Stimulated activated CD8-positive, alpha-beta memory T cell treated with anti-CD3 and anti-CD28 coated beads, Interleukin-4, amount 100 ng/mL, for 1 hour (primary cell): ENCODE measurements at places on chromosomes 3 and 15.

DNA sequence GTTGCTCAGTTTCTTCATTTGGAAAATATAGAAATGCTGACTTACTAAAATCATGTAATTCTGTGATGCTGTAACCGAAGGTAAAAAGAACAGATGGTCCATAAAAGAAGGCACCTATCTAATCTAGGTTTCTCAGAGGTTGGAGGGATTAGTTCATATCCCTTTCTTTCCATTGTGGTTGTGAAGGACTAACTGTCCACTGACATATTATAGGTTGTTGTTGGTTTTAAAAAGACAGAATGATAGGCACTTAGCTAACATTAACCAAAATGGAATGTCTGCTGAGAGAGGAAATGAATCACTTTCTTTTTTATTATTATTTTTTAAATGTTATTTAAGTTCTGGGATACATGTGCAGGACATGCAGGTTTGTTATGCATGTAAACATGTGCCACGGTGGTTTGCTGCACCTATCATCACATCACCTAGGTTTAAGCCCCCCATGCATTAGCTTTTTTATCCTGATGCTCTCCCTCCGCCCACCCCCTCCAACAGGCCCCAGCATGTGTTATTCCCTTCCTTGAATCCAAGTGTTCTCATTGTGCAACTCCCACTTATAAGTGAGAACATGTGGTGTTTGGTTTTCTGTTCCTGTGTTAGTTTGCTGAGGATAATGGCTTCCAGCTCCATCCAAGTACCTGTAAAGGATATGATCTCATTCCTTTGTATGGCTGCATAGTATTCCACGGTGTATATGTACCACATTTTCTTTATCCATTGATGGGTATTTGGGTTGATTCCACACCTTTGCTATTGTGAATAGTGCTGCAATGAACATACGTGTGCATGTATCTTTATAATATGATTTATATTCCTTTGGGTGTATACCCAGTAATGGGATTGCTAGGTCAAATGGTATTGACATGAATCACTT, 45.8 kb downstream of the ALDH1A2 start:
- DNase-seq, result no peak

- DNase-seq, result no peak
Observed at GRCh38 chr3:134517791-134518190, 31.9 kb downstream of the CEP63 start.

DNA sequence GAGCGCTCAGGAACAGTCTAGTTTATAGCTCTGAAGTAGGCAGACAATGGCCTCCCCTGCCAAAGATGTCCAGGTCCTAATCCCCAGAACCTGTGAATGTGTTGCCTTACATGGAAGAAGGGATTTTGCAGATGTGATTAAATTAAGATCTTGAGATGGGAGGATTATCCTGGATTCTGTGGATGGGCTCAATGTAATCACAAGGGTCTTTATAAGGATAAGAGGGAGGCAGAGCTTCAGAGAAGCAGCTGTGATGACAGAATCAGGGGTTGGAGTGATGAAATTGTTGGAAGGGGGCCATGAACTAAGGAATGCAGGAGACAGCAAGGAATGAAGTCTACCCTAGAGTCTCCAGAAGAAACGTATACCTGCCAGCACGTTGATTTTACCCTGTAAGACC, 14.0 kb upstream of the GK5 start:
- no peak for DNase-seq

- DNase-seq, result no peak
Observed at GRCh38 chr3:105315144-105315543, 51.6 kb upstream of the ALCAM start.

DNA sequence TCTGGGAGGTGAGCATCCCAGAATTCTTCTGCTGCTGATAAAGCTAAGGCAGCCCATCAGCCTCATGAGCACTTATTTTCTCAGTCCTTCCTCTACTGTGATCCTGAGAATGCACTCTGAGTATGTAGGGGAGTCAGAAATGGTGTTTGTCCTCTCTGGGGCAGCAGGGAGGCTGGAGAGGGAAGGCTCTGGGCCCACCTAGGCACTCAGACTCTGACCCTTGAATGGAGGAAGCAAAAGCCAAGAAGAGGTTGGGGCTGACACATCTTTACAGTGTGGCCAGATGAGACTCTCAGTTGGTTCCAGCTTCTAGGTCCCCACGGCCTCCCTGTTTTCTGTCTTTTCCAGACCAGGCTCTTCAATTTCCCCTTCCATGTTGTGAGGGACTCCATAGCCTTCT, 36.1 kb upstream of the BLM start:
- DNase-seq, result no peak

GRCh38 chr3:178971614-178972013, 100.0 kb downstream of the ZMAT3 start:
- DNase-seq, result no peak

GRCh38 chr3:196660381-196661166, 21.1 kb downstream of the NRROS start:
- DNase-seq, result no peak

DNA sequence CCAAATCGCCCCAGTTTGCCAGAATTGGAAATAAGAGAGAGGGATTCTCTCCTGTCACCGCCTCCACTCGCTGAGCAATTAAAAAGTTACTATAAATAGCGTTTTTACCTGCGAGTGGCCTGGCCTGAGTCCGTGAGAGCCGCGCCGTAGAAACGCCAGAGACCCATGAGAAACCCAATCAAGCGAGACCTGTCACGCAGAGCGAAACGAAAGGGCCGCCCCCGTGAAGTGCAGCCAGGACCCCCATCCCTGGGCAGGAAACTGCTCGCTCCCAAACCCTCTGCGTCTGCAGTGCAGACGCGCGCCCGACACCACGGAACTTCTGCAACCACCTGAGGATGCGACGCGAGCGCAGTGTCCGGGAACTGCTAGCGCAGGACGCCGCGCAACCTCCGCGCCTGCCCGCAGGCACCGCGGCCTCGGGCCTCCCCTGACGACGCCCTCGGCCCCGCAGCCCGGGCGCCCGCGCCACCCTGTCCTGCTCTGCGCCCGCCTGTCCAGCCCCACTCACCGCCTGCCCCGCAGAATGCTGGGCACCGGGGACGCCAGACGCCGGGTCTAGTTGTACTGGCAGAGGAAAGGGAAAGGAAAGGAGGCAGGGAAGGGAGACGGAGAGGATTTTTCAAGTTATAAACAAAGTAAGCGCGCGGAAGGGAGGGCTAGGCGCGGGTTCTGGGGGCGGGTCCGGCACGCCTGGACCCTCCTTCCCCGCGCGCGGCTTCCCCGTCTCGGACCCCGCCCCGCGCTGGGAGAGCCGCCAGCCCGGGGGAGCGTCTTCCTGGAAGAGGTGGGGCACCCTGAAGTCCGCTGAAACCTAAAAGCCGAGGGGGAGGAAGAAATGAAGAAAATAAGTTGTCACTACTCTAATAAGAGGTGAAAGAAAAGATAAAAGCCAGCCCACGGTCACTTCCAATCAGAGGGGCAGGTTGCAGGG, at the start of gene PLSCR4:
TSS of gene PLSCR4 (minus strand) at position 657 of the 934 bp plus-strand sequence. CDS start 29,034 bp downstream, outside the sequence.
- DNase-seq, result no peak

- DNase-seq, result no peak
Observed at GRCh38 chr15:85496551-85497171, 116.3 kb downstream of the AKAP13 start.

DNA sequence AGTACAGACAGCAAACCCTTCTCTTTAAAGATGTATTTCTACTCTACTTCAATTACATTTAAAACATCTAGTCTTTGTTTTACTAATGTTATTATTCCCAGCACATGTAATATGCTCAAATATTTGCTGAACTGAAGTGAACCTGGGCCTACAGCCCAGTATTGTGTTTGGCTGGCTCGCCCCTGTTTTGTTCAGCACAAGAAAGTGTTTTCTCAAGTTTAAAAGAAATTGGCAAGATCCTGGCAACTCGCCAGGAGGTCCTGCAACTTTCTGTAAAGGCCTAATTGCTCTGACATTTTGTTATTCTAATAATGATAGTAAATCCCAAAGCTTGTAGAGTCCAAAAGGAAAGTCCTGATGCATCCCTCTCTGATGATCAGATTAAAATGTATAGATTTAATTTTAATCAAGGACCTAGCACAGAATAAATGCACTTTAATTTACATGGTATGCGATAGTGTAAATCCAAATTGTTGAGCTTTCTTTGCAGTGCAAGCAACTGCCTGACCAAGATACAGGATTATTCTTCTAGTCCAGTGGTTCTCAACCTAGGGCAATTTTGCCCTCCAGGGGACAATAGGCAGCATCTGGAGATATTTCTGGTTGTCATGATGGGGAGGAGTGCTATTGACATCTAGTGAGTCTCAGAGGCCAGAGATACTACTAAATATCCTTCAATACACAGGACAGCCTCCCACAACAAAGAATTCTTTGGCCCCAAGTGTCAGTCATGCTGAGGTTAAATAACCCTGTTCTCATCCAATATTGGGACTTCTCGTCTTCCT, 35.7 kb upstream of the TMOD3 start:
- DNase-seq, result no peak

GRCh38 chr3:163368168-163368567, 1710.1 kb downstream of the SI start:
- no peak for DNase-seq

- no peak for DNase-seq
Observed at GRCh38 chr3:191238321-191238817, 39.3 kb downstream of the OSTN start.

GRCh38 chr15:34986771-34987480, 1.2 kb downstream of the ZNF770 start:
- DNase-seq, result no peak

DNA sequence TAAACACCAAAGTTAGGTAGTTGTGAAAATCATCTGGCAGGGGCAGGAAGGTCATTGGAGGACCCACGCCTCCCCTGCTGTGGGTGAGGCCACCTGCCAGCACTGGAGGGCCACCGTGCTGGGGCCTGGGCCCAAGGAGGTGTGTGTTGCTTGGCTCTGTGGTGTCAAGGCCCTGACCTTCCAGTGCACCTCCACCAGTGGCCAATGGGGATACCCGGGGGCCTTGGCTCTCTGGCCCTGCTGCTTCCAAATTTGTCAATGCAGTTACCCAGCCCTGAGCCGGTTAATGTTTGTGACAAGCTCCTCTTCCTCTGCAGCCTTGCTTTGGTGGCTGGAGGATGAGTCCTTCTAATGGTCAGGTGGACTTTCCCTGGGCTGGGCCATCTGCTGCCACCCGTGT, 150.2 kb downstream of the KLF13 start:
- DNase-seq, result no peak

GRCh38 chr3:47854267-47854666, 51.3 kb downstream of the DHX30 start:
- DNase-seq, result no peak

DNA sequence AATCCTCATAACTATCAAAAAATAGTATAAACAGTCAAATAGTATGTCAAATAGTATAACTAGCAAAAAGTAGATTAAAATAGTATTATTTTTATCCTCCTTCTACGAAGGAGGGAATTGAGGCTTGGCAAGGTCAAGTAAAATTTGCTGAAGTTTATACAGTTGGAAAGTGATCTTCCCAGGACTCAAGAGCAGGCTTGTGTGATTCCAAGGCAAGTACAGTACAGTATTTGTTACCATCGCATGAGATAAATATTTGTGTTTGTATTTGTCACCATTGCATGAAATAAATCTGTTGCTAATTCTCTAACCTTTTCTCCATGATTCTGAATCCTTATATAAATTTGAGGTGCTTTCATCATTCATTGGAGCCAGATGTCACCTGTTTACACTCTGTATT, 28.9 kb downstream of the SH3GL3 start:
- no peak for DNase-seq

- no peak for DNase-seq
Observed at GRCh38 chr15:61038910-61039309, 190.2 kb downstream of the RORA start.

- no peak for DNase-seq
Observed at GRCh38 chr3:137148406-137148805, 190.6 kb downstream of the IL20RB start.

DNA sequence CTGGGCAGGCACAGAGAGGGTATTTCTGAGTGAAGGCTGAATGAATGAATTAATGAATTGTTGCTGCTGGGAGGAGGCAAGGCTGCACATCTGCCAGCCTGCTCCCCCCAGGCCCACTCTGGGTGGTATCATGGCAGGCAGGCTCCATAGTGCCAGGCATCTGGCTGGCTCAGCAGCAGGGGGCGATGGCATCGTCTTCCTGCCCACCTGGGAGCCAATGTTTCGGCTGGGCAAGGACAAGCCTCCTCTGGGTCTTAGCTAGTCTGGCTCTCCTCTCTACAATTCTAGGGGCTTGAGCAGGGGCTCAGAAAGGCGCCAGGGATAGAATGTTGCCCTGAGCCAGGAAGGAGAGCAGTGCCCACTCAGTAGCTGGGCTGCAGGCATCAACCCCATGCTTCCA, 1.7 kb upstream of the TLR9 start:
- DNase-seq, result no peak

DNA sequence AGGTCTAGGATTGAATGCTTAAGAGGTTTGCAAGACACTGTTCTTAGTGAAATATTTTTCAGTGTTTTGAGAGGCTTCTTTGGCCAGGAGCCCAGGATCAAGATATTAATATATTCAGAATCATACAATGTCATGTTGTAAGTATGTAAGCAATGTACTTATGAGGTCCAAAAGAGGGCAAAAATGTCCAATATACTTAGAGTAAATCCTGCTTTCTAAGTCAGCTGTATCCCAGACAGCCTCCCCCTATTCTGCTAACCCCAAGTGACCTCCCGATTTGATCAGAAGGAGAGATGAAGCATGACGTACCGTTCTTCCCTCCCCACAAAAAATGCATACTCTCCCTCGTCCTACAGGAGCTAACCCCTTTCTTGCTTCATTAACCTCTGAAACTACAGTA, 70.9 kb downstream of the CHAC1 start:
- DNase-seq, result no peak

DNA sequence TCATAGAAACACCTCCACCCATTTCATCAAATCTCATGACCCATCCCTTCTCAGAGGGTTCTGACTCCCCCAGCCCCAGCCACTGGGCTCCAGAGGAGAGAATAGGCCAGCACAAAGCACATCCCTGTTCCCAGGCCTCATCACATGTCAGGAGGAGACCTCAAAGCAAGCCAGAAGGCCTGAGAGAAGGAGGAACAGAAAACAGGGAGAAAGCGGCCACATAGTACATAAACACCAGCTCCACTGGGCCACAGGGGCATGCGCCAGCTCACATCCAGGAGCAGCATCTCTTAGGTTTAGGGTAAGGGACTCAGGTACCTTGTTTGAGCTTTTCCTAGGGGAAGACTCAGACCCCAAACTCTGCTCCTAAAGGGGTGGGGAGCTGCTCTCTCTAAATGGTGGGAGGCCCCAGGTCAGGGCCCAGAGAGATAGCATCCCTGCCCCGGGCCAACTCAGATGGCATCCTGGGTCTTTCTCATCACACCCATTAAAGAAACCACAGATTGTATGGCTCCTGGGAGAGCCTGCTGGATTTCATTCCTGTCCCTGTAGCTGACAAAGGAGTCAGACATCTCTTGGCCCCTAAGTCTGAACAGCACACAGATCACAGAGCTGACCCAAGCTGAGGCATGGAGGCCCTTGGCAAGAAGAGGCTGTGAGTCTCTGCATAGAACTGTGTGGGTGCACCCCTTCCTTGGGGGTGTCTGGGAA, 2.5 kb downstream of the SHF start:
- no peak for DNase-seq
